ENCODE measurements at places on chromosomes 3 and 15. TPM values are rescaled to one million over a fixed set of nuclear protein-coding genes. Genes with fewer than 3 reads are reported as not detected.

DNA sequence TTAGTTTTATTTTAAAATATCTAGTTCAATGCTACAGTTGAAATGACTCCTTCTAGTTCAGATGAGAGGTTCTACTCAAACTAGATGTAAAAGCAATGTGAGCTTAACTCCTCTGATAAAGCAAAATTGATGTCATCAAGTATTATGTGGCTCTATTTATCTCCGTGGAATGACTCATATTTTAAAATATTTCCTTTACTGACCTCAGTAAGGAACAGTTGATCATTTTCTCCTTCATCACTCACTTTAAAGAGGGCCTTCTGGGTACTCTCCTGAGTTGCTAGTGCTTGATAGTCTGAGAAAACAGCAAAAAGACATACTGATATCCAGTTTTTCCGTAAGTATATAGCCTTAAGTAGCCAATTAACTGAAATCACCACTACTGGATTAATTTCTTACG is 1099.3 kb downstream of the ROBO2 start:
- DNase-seq: no peak

- DNase-seq: no peak
Measured at GRCh38 chr15:49824775-49825099, 203.9 kb downstream of the DTWD1 start.

GRCh38 chr3:116824208-116824607 is 114.6 kb downstream of the TUSC7 start:
- no peak for DNase-seq

- no peak for DNase-seq
Measured at GRCh38 chr3:101036676-101037075, 43.5 kb upstream of the ABI3BP start.

- no peak for DNase-seq
Measured at GRCh38 chr3:168040607-168041208, 55.0 kb downstream of the GOLIM4 start.

GRCh38 chr3:170712798-170713197 is 126.9 kb upstream of the SLC7A14 start:
- DNase-seq: no peak

DNA sequence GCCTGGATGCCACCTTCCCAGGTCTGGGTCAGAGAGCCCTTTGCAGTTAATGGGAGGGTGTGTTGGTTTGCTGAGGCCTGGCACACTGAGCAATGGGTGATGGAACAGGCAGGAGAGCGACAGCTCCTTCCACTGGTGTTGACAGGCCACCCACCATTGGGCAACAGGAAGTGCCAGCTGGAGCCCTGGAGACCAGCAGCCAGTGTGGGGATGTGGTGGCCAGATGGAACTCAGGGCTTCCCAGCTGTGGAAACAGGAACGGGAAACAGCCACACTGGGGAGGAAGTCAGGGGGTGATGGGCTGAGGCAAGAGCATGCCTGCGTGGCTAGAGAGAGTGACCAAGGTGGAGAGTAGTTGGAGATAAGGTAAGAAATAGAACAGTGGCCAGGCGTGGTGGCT is 9.3 kb downstream of the PSTPIP1 start:
- peak; percentile 91 for DNase-seq

Gene CACNA1D
- total RNA-seq: 1.1 TPM

Gene EAF2
- total RNA-seq: 5.0 TPM

GRCh38 chr15:33813891-33814290 is 154.4 kb upstream of the CHRM5 start:
- no peak for DNase-seq

DNA sequence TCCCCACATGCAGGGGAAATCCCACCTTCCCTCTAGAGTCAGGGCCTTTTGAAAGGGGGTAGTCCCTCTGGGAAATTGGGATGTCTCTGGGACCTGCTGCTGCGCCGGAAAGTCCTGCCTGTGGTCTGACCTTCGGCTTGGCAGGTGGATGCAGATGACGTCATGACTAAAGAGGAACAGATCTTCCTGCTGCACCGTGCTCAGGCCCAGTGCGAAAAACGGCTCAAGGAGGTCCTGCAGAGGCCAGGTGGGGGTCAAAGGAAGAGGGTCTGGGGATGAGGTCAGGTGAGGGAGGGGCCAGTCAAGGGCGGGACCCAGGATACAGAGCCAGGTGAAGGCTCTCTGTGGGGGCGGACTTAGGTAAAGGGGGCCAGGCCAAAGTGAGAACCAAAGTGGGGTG is 16.2 kb downstream of the PTH1R start:
- DNase-seq: peak; percentile 81

Gene ELL3
- total RNA-seq: 2.2 TPM

DNA sequence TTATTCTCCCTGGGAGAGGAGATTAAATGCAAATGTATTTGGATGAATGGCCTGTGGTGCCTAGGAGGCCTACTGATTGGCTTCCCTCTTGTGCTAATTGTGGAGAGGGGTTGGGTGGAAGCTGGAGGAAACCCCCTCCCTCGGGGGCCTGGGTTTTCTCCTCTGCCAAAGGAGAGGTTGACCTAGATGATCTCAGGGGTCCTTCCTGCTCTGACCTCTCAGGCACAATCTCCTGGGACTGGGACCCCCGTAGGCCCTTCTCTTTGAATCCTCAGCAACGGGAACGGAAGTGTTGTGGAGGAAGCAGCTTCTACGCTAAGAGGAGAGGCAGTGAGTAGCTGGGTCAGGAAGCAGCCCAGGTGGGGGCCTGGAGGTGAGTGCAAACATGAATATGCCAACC is 40.5 kb upstream of the MAGEF1 start:
- peak; percentile 16 for DNase-seq

- peak; percentile 65 for DNase-seq
Measured at GRCh38 chr15:25481208-25481859, 42.5 kb upstream of the UBE3A start.

Gene SENP8
- 1.9 TPM for total RNA-seq
